ENCODE measurements at places on chromosomes 12 and 14.

- DNase-seq: no peak
These were observed 6.6 kb upstream of the NPFF start for GRCh38 chr12:53513712-53514410.

GRCh38 chr12:113030875-113031525 lies 25.5 kb upstream of the DTX1 start:
- no peak for DNase-seq

- no peak for DNase-seq
These were observed 924.5 kb downstream of the AACS start for GRCh38 chr12:125989696-125990095.

DNA sequence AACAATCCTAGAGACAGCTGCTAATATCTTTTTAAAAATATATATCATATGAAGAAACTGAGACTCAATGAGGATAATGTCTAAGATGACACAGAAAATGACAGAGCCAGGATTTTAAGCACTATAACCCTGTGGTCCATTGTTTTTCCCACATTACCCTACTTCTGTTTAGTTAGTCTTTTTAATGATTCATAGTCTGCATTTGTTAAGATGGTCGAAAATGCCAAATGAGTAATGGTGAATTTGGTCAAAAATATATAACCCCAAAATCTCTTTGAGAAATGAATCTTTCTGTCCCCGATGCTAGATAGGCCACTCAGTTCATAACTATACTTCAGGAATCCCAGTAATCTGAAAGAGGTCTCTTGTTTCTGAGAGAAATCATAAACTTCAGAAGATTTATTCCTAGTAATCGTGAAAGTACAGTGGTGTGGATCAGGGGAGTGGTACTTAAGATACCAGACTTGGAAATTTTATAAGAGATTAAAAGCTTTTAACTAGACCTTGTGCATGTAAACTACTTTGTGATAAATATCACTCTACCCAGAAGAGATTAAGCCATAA lies 10.8 kb downstream of the RTRAF start:
- DNase-seq: no peak

DNA sequence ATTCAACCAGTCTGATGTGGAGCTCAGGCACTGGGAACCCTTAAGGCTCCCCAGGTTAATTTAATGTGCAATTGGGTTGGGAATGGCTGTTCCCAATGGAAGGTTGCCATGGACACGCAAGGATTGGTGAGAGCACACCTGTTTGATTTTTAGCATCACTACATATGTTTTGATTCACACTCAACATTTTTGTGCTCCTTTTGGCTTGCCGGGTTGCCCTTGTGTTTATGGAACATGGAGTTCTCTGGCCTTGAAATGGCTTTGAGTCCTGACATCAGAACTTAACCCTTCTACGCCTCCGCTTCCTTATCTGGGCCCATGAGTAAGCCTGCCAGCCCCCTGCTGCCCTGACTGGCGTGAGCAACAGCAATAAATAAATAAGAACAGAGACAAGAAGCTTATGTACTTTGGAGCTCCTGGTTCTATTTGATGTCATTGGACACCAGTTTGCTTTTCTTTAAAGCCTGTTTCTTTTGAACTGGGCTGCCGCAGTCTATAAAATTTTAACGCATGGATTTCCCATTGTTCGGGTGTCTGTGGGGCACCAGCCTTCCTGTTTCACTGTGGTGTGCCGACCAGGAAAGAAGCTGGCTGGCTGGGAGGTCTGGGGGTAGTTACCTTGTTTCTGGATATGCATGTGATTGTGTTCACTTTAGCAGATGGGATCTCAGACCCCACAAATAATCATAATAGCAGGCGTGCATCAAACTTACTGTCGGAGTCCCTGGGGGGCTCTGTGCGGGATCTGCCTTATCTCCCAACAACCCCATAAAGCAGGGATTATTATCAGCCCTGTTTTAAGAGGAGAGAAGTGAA lies 27.8 kb downstream of the TBX3 start:
- no peak for DNase-seq
